ENCODE measurements at places on chromosomes 3 and 15. TPM values are rescaled to one million over a fixed set of nuclear protein-coding genes. Genes with fewer than 3 reads are reported as not detected.

GRCh38 chr3:99696497-99696896 is 58.1 kb downstream of the COL8A1 start:
- DNase-seq, result no peak

DNA sequence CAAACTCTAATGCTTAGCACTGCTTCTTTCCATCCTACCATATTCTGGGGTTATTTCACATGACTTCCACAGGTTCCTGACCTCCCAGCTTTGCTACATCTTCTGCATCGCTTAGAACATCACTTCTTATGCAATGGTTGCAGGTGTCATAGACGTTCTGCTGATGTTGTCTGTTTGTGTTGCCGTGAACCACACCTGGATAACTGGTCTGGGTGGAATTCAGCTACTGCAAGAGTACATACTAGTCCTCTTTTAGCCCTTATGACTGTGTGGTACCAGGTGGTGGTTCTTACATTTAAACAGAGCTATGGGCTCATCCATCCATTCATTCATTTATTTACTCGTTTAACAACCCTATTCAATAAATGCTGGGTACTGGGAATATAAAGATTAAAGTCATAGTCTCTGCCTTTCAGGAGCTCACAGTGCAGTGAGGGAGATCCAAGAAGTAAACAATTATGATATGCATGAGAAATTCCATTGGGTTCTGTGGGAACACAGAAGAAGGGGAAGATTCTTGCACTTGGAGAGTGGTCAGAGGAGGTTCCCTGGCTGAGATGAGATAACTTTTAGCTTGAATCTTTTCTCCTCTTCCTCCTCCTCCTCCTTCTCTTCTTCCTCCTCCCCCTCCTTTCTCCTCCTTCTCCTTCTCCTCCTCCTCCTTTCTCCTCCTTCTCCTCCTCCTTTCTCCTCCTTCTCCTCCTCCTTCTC is 30.8 kb downstream of the TMEM45A start:
- DNase-seq, result no peak

DNA sequence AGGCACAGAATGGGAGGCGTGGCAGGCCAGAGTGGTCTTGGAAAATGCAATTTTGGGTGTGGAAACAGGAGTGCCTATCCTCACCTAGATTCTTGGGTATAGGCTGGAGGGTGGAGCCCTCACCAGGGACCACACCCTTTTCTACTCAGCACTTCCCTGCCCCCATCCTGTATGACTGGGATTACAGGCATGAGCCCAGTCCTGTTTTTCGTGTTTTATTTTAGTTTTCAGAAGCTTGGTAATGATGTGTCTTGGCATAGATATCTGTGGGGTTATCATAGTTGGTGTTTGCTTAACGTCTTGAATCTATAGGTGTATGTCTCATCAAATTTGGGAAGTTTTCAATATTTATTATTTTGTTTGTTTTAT is 248.7 kb upstream of the CBLB start:
- no peak for DNase-seq

- DNase-seq, result no peak
Measured at GRCh38 chr3:31671451-31671850, 138.7 kb downstream of the STT3B start.

- no peak for DNase-seq
Measured at GRCh38 chr15:31476236-31476810, 149.7 kb downstream of the KLF13 start.

DNA sequence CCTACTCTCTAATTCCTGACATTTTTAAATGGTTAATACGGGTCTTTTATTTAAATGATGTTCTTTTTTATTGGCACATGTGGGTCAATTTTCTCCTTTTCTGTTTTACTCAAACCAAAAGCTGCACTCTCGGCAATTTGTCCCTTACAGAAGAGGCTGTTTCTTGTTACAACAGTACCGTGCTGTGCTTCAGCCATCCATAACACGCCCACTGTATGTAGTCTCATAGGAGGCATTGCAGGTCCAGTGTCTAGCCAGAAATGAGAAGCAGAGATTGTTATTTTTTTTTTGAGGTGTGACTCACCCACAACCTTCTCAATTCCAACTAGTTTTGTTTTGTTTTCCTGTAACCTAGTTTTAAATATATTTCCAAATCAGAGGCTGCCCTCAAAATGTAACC is 164.6 kb downstream of the GMNC start:
- no peak for DNase-seq

DNA sequence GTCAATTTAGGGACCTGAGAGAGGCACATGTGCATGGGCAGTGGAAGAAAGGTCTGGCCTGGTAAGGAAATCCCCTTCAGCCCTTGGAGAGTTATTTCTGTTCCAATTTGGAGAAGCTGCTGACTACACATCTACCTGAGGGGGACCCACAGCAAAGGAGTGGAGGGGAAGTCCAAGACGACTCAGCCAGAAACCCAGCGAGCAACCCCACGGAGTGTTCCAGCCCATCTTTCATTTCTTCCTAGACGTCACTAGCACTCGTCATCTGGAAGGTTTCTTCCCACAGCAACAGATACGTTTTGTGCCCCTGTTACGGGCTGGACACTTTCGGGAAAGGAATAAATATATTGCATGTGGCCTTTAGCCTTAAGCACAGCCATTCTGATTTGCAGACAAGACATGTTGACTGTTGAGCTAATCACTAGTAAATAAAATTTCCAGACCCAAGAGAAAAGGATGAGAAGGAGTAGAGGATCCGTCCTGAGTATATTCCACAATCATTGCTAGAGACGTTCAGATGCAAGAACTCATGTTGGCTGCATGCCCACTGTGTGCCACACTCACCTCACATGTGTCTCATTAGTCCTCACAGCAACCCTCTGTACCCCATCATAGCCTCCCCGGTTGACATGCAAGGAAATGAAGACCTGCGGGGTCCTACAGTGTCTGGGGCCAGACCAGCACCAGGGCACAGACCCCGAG is 7.8 kb upstream of the FAM174B start:
- DNase-seq, result no peak

DNA sequence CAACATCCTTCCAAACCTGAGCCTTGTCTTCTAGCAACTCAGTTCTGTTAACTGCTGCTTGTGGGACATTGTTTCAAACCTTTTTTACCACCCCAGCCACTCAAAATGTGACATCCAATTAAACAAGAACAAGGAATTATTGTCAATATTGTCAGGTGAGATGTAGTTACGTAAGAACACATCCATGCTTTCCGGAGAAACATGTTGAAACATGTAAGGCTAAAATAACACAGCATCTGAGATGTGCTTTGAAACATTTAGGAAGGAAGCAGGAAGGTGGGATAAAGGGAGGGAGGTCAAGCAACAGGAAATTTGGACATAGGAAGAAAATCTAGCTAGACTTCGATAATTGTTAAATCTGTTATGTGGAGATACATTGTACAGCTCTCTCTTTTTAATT is 50.9 kb upstream of the PRICKLE2 start:
- DNase-seq, result no peak

- DNase-seq, result peak; percentile 41
Measured at GRCh38 chr3:191263365-191263764, 64.3 kb downstream of the OSTN start.

DNA sequence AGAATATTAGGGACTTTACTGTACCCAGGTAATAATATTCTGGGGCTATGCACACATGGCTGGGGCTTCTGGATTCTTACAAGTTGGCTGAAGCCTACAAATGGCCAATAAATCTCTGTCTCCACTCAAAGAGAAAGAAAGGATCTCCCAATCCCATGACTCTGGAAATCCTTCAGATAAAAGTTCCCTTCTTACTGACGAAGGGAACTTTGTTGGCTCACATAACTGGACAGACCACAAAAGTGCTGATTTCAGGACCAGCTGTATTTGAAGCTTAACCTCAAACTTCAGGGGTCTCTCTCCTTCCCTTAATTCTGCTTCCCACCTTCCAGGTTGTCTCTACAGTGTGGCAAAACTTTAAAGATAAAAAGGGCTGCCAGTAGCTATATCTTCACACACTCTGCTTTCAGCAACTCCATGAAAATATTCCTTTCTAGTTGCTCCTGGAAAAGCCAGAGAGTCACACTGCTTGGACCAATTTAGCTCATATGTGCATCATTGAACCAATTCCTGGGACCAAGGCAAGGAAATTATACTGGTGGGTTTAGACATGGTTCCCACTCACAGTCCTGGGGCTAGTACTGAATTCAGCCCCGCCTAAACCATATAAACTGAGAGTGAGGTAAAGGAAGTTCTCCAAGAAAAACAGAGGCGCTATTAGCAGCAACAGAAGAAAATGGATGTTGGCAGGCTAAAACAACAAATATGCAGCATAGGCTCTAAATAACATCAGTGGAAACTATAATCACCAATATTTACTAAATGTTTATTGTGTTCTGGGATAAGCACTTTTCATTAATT is 290.0 kb upstream of the GADL1 start:
- no peak for DNase-seq

GRCh38 chr15:100812802-100813201 is 66.8 kb upstream of the ALDH1A3 start:
- DNase-seq, result no peak

DNA sequence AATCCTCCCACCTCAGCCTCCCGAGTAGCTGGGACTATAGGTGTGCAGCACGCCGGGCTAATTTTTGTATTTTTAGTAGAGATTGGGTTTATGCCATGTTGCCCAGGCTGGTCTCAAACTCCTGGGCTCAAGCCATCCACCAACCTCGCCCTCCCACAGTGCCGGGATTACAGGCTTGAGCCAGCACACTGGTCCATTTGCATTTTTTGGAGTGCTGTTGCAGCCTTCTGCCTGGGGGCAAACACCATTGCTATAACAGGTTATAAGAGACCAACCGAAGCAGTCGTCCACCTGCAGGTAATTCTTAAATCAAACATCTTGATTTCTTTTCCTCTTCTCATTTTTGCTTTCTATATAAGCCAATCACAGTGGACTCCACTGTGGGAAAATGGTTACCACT is 27.7 kb downstream of the ACKR4 start:
- no peak for DNase-seq

DNA sequence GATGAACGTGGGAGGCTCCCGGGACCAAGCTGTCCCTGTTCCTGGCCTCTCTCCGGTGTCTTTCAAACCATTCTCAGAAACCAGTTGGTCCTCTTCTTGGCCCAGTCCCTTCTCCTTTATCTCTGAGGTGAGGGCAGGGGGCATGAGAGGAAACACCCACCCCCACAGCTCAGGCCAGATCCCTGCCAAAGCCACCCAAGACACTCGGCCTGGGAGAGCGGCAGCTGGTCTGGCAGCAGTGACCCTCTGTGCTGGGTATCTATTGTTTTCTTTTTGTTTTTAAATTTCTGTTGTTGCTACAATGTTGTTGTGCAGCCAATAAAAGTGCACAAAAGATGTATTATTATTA is 27.3 kb downstream of the ACSBG1 start:
- DNase-seq, result no peak

DNA sequence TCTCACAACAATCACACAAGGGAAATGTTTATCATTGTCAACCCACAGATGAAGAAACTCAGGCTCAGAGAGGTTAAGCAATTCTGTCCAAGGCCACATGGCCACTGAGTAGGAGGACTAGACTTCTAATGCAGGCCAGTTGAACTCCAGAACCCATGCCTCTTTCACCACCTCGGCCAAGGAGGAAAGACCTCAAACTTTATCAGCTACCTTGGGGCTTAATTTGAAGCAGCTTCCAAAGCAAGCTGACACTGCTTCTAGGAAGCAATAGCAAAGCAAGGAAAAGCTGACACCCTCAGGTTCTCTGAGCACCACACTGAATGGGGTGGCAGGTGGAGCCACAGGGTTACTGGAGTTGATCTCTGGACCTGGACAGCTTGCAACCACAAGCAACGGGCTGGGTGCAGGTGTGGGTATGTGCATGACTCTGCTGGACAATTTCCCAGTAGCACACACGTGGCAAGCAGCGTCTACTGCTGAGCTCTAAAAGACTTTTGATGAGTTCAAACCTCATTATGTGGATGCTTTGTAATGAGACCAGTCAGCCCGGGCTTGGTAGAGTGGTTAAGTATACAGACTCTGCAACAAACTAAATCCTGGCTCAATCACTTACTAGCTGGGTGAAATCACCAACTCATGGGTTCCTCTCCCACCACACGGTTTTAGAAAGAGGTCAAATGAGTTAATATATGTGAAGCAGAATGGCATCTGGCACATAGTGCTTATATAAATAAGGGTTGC is 23.1 kb downstream of the CCNL1 start:
- no peak for DNase-seq

The CCR8 gene
- total RNA-seq, result not detected

The RSL24D1 gene
- 69.0 TPM for total RNA-seq

The TM4SF18 gene
- total RNA-seq, result not detected

DNA sequence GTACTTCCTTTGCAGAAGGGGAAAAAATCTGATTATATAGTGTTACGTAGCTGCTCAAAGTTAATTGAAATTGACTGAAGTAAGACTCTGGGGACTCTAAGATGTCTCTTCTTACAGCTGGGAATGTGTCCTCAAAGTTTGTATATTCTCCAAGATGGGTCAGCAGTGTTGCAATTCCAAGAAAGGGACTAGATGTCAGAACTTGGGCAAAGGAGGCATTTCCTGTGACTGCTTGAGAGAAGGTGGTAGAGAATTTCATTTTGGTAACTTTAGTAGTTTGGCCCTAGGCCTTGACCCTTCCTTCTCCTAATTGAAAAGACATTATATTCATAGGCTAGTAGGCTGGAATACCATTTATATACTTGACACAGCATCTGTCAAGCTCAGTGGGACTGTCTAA is 33.9 kb downstream of the PTPRG start:
- DNase-seq, result no peak

GRCh38 chr3:176661432-176661964 is 535.8 kb downstream of the TBL1XR1 start:
- DNase-seq, result no peak

The TMEM39A gene
- total RNA-seq, result 50.3 TPM

The MED12L gene
- 0.58 TPM for total RNA-seq

DNA sequence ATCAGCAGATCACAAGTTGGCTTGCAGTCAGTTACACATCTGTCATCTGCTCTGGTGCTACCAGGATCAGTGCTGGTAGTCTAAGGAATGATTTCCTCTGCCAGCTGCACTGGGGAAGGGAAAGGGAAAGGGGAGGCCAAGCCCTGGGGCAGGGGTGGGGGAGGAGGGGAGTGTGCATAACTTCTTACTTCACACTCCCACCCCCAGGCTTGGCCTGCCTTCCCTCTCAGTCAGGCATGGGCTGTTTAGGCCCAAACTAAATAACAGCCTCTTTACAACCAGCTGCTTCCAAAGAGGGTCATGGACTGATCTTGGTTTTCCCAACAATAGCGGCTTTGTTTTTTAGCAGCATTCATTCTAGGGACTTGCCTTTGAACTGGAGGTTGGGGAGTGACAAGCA is 86.1 kb upstream of the PSMD6 start:
- no peak for DNase-seq

The BFSP2 gene
- 1.6 TPM for total RNA-seq

The SUSD5 gene
- 0.30 TPM for total RNA-seq

The GOLGA8O gene
- total RNA-seq, result 1.2 TPM

The GP5 gene
- 0.22 TPM for total RNA-seq

DNA sequence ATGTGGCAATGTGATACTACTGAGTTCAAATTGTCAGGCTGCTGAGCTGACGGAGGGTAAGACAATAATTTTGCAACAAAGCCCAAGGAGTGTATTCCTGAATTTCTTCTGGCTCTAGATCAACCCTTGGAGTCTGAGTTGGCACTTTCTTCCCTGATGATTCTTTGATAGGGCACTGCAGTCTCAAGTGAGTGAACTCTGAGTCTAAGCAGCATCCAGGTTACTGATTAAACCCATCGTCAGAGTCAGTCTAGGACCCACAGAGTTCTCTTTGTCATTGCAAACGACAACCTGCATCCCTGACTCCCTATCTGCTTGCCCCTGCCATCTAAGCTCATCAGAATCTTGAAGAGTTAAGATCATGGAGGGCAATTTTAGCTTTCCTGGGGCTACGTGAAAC is 58.6 kb downstream of the MME start:
- DNase-seq, result no peak

The PRICKLE2 gene
- 1.4 TPM for total RNA-seq

GRCh38 chr3:126837773-126838172 is 133.7 kb downstream of the CHCHD6 start:
- DNase-seq, result no peak

- DNase-seq, result no peak
Measured at GRCh38 chr3:161270991-161271390, 49.9 kb downstream of the NMD3 start.

All from B cell (primary cell).